Cortex of kidney (tissue), 1 donor: ENCODE measurements at places on chromosomes 12 and 14.

DNA sequence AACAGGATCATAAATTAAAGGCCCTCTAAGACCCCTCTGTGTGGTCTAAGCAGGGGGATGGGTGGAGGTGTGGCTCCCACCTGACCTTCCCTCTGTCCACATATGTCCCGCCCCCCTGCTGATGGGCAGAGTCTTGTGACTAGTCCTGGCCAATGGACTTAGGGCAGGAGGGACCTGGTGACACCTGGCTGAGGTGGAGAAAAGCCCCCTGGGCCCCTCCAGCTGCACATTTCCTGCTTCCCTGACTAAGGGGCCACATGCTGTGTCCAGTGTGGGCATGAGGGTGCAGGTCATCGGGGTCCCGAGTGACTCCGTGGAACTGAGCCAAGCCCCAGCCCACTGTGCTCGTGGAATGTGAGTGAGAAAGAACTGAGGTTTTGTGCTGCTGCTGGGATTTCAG, 254.7 kb downstream of the ADGRD1 start:
- no peak for DNase-seq

DNA sequence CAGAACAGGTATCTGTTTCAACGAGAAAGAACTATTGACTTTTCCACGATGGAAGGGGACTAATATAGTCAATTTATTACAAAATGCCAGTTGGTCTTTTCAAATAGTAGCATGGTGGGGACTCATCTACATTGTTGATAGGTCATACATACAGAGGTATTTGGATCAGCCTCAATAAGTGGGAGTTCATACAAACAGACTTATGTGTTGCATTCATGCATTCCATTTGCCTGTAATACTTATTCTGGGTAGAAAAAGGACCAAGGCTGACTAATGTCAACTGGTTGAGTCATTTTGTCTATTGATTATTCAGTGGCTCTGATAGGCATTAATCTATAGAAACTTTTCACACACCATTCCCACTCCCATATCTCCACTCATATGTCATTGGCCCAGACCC, 41.5 kb upstream of the GLIPR1 start:
- DNase-seq, result no peak

DNA sequence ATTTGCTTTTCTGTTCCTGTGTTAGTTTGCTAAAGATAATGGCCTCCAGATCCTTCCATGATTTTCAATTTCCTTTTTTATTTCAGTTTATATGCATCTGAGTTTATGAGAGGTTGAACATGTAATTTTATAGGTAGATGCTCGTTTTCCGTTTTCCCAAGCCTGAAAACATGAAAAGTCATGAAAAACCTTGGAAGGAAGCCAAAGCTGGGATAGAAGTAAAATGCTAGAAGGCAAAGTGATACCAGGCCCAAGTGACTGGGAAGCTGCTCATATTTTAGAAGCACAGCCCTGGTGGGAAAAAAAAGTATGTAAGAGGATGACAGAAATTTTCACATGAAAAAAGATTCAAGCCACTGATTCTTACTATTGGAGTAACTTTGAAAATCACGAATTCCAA, 290.8 kb downstream of the PRKD1 start:
- no peak for DNase-seq

DNA sequence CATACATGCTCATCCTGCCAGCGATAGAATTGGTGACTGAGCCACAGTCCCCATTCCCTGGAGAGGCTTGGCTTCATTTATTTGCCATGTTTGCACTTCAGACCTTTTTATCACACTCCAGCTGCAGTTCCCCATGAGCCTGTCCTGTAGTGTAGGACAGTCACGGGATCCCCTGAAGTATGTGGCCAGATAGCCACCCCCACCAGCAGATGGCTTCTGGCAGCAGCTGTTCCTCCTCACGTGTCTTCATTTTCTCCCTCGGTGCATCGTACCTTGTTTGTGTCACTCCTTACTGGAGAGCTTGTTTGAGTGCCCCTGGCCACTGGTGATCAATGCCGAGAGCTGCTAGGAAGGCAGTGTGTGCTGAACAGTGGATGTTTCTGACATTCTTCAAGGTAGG, 40.2 kb downstream of the UBE3B start:
- no peak for DNase-seq

DNA sequence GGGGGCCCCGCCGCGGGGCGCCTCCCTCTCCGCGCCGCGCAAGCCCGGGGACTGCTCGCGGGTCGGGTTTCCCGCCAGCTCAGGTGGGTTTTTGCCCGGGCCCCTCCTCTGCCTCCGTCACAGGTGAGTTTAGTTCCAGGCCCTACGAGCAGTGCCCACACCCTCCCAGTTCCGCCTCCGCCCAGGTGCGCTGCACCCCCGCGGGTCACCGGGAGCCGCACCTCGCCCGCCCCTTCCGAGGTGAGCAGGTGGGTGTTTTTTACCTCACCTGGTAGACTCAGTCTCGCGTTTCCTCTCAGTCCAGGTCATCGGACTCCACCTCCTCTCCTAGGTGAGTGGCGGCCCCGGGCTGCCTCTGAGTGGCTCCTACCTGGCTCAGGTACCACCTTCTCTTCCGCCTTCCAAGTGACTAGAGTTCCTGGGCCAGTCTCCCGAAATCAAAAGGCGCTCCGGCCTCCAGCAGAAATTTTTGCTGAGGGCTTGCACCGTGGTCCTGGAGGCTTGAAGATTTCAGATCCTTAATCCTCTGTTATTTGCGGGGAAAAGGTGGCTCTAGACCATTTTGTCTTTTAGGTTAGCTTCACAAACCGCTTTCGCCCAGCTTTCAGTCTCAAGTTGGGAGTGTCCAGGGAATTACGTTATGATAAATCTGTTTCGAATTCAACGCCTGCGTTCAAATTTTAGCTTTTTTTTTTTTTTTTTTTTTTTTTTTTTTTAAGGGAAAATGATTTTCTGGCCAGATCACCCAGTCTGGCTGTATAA, at the start of gene TMEM30B:
Gene TMEM30B (minus strand): TSS at position 153 of the 762 bp plus-strand sequence. CDS start 191 bp downstream, outside the sequence.
- no peak for DNase-seq

- DNase-seq, result no peak
These were observed 387.8 kb upstream of the RPL10L start for GRCh38 chr14:47039336-47039735.

DNA sequence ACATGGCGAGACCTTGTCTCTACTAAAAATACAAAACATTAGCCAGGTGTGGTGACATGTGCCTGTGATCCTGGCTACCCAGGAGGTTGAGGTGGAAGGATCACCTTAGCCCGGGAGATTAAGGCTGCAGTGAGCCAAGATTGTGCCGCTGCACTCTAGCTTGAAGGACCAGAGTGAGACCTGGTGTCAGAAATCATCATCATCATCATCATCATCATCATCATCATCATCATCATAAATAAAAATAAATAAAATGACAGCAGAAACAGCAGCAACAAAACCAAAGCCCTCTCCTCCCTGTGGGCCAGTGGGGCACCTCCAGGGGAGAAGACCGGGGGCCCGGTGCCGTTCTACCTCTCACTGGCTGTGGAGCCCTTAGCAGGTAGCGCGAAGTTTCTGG, 281.9 kb upstream of the CRY1 start:
- DNase-seq, result no peak

DNA sequence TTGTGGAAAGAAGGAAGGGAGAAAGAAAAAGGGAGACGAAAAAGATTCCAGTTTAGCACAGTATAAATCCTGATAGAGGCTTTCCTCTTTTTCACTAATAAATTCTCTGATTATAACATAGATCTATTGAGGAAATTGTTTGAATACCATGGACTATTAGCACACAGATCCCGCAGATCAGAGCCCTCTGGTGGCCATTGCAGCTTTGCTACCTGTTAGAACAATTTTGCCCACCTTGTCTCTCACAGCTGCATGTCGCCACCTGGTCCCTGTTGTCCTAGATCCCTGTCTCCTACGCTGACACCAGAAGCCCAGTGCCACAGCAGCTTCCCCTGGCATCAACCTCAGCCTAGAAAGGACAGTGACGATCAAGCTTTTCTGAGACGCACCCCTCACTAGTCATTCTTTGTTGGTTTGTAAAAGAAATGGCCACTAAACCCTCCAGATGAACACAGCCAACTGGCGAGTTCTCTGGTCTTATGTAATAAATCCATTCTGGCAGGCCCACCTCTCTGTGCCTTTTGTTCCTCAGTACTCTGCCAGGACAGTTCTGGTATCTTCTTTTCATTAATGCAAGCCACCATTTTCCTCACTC, 9.9 kb downstream of the GPHB5 start:
- DNase-seq, result no peak

- no peak for DNase-seq
These were observed 51.7 kb upstream of the KICS2 start for GRCh38 chr12:64273527-64274403.

DNA sequence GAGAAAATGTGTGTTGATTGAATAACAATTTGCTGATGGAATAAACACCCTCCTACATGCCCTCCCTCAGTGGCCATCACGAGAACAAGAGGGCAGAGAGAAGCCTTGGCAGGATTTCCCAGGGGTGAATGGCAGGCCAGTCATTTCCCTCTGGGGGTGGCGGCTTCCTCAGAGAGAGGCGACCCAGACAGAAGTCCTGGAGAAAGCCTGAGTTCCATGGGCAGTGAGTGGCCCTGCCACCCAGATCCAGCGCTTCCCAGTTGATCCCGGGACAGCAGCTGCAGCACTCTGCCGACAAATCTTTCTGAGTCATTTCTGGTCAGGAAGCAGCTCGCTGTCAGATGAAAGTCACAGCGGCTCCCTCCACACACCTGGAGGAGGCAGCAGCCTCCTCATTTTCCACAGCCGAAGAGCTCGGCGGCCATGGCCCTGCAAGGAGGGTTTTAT, 123.0 kb downstream of the SCARB1 start:
- DNase-seq, result no peak

GRCh38 chr14:105483300-105484068, 3.2 kb upstream of the CRIP1 start:
- DNase-seq, result no peak

- DNase-seq, result no peak
These were observed 1397.3 kb upstream of the TMEM132C start for GRCh38 chr12:126869644-126870043.

DNA sequence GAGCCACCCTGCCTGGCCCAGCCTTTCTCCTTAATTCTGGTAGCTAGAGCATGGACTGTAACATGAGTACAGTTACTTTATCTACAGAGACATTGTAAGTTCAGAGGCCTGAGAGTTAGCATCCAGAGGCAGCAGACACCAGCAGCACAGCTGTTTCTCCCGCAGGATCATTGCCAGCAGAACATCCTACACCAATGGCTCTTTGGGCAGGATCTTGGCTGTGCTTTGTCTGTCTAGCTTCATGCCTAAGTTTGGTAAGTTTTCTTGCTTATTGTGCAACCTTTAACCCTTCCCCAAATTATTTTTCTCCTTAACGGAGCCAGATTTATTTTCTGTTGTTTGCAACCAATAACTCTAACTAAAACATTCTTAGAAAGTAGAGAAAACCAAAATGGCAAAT, 21.6 kb downstream of the C12orf71 start:
- DNase-seq, result no peak

DNA sequence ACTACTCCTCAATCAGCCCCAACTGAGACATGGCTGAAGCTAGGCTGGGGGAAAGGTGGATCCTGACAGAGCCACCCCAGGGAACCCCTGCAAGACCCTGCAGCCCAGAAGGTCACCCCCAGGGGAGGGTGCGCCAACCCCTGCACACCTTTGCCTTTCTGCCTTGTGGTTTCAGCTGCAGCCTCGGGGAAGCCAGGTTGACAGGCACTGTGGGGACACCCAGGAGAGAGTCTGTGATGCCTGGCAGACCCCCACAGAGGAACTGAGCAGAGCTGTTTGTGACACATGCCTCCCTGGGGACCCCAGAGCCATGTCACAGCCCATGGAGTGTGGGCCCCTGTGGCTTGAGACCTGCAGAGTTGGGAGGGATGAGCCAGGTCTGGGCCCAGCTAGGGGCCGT, 11.8 kb upstream of the HHIPL1 start:
- DNase-seq, result no peak

DNA sequence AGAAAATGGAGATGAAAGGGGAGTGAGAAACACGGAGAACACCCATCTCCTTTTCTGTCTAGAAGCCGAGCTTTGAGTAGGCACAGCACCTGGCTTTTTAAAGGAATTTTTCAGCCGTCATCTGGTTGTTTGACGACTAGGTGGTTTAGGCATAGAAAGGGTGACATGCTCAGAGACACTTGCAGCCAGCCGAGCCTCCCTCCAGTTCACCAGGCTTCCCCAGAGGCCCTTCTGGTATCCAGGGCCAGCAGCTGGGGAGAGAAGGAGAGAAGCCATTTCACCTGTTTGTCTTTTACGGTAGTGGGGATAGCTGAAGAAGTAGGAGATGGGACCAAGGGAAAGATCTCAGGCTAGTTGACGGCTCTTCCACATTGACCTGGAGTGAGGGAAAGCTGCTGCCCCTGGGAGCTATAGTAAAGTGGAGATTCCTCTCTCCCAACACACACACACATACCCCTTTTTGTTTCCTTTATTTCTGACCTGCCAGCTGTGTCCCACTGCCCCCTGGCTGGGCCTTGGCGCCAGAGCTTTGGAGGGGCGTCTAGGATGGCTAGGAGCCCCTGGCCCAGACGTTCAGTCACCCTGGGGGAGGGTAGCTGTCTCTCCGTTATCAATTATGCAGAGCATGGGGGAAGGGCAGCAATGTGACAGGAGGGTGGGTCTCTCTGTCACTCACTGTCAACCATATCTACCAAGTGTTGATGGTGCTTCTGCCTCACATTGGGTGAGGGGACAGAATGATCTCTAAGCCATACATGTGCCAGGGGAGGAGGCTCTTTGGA, 5.5 kb downstream of the MAP3K12 start:
- no peak for DNase-seq
